ENCODE measurements at places on chromosomes 1 and 21.

GRCh38 chr1:162973381-162973795, 95.8 kb upstream of the RGS4 start:
- no peak for DNase-seq

DNA sequence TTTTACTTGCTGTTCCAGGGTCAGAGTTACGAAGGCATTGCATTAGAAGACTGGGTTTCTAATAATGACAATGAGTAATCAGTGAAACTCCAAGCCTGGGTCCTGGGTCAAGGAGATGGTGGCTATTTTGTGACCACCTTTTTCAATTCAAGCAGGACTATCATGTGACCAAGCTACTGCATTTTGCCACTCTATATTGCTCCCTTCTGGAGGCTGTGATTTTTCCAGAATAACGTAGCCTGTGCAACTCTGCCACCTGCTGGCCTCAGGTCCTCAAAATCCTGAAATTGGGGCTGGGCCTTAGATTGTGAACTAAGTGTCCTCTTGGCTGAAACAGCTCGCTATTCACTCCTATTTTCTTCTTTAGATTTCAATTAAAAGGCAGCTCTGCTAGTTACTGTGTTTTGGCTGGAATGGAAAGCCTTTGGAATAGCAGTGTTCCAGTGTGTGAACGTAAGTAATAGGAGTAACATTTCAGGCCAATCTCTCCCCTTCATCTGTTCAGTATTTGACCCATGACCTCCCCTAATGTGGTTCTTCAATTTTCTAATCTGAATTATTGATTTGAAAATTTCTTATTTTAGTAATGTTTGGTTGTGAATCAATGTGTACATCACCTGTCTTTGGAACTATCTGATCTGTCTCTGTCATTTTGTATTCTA, 52.9 kb upstream of the CD46 start:
- DNase-seq, result peak; percentile 42

GRCh38 chr1:215529111-215529510, 38.0 kb upstream of the KCTD3 start:
- DNase-seq, result no peak

DNA sequence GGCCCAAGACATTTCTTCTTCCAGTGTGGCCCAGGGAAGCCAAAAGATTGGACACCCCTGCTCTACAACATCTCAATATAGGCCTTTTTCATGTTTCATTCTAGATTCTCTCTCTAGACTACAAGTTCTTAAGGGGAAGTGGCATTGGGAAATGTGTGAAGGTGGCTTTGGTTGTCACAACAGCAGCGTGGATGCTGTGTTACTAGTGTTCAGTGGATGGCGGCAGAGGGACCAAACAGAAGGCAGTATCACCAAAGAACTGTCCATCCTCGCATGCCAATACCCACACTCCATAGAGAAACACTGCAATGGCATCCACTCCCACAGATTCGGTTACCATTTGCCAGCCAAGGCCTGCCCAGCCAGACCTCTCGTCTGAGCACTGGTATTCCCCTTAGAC, 24.3 kb upstream of the IFNAR2 start:
- no peak for DNase-seq

- no peak for DNase-seq
Observed at GRCh38 chr1:100622966-100623762, 85.2 kb downstream of the GPR88 start.

DNA sequence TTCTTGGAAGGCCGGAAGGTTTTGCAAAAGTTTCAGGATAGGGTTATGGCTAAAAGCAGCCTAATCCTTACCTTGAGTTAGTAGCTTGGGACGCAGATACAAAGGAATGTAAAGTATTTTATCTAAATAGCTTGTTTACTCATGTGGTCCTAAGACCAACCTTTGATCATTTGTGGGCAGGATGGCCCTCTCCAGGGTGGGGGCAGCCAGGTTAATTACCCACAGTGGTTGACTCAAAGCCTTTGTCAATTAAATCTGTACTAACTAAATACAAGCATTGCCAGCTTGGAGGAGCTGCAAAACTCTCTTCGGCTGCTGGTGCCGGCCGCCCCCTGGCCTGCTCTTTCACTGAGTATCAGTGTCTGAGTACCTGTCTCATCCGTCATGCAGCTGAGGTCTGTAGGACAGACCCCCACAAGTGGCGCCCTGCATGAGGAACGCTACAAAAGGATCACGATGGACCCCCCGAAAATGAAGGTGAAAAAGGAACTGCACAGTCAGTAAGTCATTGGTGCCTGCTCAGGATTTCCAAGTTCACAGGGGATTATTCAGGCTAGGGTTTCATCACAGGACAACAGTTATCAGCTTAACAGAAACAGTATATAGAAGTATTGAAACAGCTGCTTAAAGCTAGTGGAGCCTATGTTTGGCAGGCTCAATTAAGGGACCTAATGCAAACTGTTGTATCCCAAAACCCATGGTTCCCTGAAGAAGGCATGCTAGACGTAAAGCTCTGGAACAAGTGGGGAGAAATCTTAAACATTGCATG, 212.5 kb upstream of the MAP1LC3C start:
- DNase-seq, result no peak

- no peak for DNase-seq
Observed at GRCh38 chr1:158607296-158607695, 2.2 kb downstream of the OR10Z1 start.

GRCh38 chr1:154714638-154715037, 106.7 kb upstream of the ADAR start:
- no peak for DNase-seq

- DNase-seq, result no peak
Observed at GRCh38 chr1:53615101-53615500, 123.9 kb downstream of the GLIS1 start.

Measured in nucleus accumbens (tissue), 56 donors.